Amniotic stem cell (primary cell): ENCODE measurements at places on chromosomes 2 and 18.

- no peak for DNase-seq
These were observed 28.9 kb upstream of the IL1RN start for GRCh38 chr2:113098532-113098931.

DNA sequence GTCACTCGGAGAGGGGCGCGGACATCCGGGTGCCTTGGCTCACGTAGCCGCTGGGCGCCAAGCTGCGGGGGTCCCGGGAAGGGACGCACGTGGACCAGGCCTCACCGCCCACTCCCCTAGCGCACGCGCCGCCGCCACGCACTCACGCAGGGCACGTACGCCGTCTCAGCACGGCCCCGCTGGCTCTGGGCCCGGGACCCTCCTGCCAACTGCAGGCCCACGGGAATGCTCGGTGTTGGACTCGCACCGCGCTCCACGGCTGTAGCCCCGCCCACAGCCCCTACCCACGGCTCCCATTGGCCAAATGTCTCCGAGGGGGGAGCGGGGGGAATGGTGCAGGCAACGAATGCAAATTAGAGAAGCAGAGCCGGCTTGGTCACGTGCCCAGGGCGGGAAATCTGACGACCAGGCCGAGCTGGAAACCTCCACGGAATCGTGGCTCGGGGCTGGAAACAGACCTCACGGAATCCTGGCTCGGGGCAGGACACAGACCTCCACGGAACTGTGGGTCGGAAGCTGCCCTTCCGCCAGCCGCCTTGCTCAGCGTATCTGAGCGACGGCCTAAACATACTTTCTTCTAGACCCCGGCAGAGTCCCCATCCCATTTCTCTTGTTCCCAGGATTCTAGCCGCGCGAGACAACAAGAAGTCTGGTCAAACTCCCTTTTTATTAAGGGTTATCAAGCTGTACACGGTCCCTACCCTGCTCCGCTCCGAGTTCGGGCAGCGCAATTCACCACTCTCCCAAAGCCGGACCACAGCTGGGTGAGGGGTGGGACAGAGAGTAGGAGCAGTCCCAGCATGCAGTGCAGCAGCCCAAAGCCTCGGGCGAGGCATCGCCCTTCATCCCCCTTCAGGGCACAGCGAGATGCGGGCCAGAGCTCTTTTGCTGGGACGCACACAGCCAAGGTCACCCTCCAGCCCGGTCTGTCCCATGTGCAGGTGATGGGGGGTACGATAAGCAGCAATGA, at the start of gene ABCB6:
TSS of gene ABCB6 (minus strand) at position 227 of the 970 bp plus-strand sequence. CDS start 285 bp downstream, outside the sequence.
- peak; percentile 90 for DNase-seq

GRCh38 chr2:133044556-133044955, 374.6 kb upstream of the LYPD1 start:
- no peak for DNase-seq

DNA sequence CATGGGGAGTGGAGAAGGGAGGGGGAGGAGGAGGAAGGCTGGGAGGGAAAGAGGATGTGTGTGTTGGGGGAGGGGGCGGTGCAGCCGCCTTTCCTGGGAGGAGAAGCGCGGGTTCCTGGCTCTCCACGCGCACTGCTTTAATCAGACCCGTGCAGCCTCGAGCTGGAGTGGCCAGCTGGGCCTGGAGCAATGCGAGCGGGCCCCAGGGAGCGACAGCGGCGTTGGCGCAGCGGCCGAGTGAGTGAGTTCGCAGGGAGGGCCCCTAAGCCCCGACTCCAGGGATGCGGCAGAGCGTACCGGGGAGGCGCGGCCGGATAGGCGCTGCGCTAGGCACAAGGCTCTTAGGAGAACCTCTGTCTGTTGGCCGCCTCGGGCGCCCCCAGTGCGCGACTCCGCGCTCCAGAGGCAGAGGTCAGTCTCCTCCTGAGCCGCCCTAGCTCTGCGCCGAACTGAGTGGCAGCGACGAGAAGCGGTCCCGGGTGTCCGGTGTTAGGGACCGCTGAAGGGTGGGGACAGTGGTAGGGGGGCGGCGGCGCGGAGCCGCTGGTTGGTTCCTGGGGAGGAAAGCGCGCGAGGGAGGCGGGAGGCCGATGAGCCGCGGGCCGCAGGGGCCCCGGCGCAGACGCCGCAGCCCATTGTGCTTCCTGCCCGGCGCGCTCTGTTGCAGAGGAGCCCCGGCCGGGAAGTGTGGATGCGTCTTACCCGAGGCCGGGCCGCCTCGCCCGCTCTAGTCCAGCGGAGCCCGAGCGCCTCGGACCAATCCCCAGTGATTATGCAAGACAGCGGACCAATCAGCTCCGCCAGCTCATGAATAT, 455 bp upstream of the DLX1 start:
- DNase-seq = peak; percentile 97

DNA sequence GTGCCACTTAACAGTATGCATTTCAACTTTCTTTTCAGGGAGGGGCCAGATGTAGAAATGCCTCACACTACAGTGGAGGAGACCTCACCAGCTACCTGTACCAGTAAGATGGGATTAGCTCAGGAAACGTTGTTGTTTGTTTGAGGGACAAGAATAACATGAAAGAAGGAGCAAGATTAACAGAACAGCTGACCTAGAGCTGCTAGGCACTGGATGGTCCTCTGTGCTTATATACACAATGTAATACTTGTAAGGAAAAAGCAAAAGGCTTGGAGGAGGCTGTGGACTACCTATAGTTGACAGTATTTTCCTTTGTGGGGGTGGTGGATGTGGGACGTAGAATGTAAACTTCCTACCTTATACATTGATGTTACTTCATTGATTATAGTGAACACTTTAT, 154.4 kb downstream of the FMNL2 start:
- no peak for DNase-seq

DNA sequence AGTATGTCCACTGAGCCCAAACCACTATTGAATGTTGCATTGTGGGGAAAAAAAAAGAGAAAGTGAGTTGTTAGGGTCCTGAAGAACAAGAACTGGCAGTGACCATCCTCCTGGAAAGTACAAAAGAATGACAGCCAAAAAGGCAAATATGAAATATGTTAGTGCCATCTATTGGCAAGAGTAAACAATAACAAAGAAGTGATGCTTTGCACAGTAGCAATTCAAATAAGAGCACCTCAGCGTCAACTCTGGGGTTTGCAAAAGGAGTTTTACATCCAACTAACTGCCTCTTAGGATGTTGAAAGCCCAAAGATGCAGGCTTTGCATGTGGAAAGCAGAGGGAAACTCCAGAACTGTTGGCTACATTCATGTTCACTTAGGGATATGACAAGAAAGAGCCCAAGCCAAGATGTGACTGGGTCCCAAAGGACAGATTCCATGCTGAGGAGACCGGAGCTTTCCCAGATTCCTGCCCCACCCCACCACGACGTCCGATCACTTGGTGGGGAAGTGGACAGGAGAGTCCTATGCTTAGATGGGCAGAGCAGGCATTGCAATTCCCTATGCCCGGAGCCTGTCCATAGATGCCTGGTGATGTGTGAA, 15.6 kb downstream of the TRABD2A start:
- no peak for DNase-seq

DNA sequence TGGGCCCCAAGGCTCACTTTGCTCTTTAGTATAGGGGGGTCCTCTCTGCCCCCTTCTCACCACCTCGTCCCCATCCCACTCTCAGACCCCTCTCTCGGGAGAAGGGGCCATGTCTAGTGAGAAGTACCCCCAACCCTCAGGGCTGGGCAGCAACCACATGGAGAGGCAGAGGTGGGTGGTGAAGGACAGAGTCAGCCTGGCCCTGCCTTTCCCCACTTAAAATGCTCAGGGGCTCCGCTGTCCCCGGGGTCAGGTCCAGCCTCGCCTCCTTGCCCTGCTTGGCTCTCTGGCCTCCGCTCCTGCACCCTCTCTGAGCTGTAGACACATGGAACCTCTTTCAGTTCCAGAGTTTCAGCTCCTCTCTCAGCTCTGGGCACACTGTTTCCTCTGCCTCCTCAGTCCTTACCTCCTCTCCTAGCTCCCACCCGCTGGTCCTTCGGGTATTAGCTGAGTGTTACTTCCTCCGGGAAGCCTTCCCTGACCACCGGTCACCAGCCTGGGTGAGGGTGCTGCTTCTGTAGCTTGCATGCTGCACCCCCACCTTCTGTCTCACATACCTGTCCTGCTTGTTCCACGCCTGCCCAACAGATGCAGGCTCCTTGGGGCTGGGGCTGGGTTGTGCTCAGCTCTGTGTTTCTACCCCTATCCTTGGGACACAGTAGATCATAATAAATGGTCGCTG, 79.5 kb upstream of the OTOF start:
- no peak for DNase-seq

DNA sequence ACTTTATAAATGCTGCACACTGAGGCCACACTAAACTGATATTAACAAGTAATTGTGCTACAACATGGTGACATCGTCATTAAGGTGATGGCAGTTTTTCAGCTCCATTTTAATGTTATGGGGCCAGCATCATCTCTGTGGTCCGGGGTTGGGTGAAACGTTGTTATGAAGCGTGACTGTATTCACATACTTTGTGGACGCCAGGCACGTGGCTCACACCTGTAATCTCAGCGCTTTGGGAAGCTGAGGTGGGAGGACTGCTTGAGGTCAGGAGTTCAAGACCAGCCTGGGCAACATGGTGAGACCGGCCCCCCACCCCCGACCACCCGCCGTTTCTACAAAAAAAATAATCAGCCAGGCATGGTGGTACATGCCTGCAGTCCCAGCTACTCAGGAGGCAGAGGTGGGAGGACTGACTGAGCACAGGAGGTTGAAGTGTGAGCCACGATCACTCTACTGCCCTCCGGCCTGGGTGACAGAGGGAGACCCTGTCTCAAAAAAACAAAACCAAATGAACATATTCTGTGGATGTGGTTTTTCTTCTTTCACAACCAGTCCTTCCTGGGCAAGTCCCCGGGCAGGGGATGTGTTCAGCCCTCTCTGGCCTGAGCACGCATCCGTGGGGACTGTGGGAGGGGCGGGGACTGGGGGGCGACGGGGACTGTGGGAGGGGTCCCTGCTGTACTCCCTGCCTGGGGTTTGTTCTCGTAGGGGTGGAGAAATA, 12.9 kb upstream of the GAL3ST2 start:
- DNase-seq = no peak

GRCh38 chr18:79897940-79898625, 53.4 kb downstream of the SLC66A2 start:
- DNase-seq = no peak

- DNase-seq = no peak
These were observed 187.8 kb upstream of the COL3A1 start for GRCh38 chr2:188786368-188786841.

GRCh38 chr2:24304098-24304497, 56.2 kb downstream of the ITSN2 start:
- DNase-seq = no peak

- DNase-seq = no peak
These were observed 7.0 kb downstream of the USP34 start for GRCh38 chr2:61463769-61464475.

- no peak for DNase-seq
These were observed 1640.1 kb upstream of the CELF4 start for GRCh38 chr18:39205565-39206195.

DNA sequence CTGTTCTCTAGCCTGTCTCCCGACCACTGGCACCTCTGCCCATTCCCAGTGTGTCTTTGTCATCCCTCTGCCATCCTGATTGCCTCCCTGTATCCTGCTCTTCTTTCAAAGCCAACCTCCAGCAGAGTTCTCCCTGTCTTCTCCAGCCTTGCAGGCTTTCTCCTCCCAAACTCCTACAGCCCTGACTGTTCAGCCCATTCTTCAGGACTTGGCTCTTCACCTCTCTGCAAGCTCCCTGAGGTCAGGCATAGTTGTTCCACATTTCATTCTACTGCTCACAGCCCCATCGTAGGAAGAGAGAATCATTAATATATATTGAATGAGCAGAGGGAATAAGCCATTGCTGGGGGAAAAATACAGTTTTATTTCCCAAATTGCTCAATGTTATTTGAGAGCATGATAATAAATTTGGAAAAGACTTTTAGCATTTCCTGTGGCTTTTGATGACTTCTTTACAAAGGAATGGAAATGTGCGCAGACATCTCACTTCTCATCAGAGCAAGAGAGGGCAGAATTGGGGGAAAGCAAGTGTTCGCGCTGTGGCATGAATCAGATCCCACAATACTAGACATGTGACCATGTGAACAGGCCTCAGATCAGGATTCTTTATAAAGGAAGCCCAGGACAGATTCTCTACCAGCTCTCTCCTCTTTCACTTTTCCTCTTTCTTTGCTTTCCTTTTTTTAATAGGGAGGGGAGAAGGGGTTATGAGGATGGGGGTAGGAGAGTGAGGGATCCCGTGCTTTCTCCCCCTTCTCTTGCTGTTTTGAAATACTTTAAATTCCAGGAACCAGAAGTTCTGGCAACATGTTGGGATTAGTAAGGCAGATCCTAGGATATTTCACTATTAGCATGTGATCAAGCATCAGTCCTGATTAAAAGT, 37.4 kb downstream of the EPAS1 start:
- peak; percentile 85 for DNase-seq

GRCh38 chr2:18047213-18047611, 168.7 kb downstream of the KCNS3 start:
- DNase-seq = peak; percentile 14

DNA sequence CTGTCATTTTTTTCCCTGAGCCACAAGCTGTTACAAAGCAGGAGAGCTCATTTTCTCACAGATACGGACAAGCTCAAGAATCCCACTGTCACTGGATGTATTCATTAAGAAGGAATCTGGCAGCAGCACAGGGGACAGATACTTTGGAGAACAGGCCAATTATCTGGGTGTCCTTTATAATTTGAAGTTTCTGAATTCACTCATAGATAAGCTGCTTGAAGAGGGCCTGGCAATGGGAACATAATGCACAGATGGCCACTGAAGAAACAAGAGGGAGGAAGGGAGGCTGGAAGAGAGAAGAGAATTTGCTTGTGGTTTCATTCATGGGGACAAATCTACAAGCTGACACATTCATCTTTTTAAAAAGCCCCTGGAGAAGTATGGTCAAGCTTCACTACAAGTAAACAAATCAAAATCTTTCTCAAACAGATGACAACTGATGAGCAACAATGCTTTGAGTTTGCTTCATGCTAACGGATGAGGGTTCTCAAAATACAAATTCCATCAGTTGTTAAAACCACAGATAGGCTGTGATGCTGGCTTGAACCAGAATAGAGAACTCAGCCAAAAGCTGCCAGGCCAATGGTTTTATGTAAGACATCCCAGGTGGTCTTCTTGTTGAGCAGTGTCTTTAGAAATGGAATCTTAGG, 11.9 kb downstream of the BCL2 start:
- no peak for DNase-seq

- no peak for DNase-seq
These were observed 28.4 kb upstream of the GNAL start for GRCh38 chr18:11660691-11661090.
